ENCODE measurements at places on chromosomes 7 and 10.

GRCh38 chr7:106460792-106461254 lies 176.0 kb upstream of the NAMPT start:
- no peak for DNase-seq

DNA sequence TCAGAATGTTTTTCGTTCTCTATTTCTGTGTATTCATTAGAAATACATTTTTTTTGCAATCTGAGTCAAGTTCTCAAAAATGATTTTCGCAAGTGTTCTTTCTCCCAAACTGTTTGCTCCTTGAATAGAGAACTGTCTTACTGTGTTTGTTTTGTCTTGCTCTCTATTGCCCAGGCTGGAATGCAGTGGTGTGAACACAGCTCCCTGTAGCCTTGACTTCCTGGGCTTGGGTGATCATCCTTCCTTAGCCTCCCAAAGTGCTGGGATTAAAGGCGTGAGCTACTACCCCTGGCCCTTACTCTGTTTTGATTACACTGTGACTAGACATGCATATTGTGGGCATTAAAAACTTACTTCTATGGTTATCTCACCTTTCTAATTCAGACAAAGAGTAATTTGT lies 56.7 kb downstream of the LUC7L2 start:
- no peak for DNase-seq

- no peak for DNase-seq
Measured at GRCh38 chr10:97321032-97321803, 2.1 kb downstream of the FRAT1 start.

GRCh38 chr10:132946806-132947546 lies 4.6 kb upstream of the CFAP46 start:
- DNase-seq: no peak

- DNase-seq: peak; percentile 66
Measured at GRCh38 chr7:13017333-13017857, 330.0 kb downstream of the ARL4A start.

- DNase-seq: no peak
Measured at GRCh38 chr10:101832325-101832771, 11.3 kb downstream of the KCNIP2 start.

GRCh38 chr10:50421026-50421719 lies 169.9 kb upstream of the ASAH2 start:
- DNase-seq: peak; percentile 20

DNA sequence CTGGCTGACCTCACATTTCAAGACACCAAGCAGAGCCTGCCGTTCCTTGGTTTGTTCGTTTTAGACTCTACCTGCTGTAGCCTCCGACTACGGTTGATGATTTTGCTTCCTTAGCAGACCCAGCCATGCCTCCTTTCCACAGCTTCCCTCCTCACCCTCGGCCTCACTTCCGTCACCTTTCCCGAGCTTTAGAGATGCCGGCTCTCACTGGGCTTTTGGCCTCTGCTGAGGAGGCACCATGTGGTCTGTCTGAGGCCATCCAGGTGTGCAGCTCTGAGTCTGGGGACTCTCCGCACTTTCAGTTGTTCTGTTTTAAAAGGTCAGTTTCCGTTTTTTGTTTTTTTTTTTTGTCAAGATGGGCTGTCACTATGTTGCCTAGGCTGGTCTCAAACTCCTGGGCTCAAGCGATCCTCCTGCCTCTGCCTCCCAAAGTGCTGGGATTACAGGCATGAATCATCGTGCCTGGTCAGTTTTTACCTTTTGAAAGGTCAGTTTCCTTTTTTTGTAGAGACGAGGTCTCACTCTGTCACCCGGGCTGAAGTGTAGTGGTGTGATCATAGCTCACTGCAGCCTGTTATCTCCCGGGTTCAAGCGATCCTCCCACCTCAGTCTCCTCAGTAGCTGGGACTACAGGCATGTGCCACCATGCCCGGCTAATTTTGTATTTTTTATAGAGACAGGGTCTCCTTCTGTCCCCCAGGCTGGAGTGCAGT lies 11.7 kb downstream of the ORAI2 start:
- DNase-seq: no peak

DNA sequence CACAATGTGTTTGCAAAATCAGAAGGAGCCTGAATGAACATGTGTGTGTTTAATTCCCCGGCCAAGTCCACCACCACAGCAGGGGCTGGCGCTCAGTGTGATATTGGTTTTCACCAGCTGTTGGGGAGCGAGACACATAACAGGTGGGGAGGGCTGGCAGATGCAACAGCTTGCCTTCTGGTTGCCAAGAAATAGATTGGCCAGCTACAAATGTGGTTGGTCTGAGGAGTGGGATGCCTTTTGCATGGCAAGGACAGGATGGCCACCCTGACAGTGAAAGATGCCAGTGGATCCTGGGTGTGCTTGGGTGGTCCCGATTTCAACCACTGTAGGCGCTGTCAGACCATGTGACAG lies 292.5 kb upstream of the FZD8 start:
- DNase-seq: no peak

- no peak for DNase-seq
Measured at GRCh38 chr7:155645662-155646061, 1.2 kb downstream of the RBM33 start.

GRCh38 chr7:160958-161725 lies 31.2 kb upstream of the FAM20C start:
- no peak for DNase-seq

GRCh38 chr10:87869773-87870551 lies 6.5 kb downstream of the PTEN start:
- no peak for DNase-seq

- no peak for DNase-seq
Measured at GRCh38 chr7:13259930-13260329, 572.5 kb downstream of the ARL4A start.

- no peak for DNase-seq
Measured at GRCh38 chr7:29499932-29500331, 63.7 kb upstream of the PRR15 start.

DNA sequence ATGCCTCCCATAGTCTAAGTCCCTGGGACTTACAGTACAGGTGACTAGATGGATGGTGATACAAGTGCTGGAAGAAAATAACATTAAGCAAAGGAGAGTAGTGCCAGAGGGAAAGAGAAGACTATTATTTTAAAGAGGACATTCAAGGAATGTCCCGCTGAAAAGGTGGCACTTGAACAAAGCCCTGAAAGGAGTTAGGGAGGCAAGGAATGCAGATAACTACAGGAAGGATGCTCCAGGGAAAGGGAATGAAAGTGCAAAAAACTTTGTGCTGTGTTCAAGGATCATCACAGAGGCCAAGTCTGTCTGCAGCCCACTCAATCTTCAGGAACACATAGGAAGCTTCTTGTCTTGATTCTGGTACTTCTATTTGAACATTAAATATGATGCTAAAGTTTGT lies 14.9 kb downstream of the ANKMY2 start:
- DNase-seq: no peak

DNA sequence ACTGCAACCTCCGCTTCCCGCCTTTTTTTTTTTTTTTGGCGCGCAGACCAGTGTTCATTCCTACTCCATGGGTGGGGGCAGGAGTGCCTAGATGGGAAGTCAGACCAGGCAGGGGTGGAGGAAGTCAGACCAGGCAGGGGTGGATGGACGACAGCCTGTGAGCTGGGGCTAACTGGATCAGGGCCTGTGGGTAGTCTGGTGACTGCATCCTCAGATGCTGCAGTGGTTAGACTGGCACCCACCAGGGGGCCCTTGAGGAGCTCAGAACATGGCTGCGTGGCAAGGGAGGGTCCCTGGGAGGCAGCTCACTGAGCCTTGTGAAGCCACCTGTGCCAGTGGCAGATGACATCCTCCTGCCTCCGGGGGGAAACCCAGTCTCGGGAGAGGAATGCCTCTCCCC lies 35.1 kb downstream of the RCC1L start:
- DNase-seq: no peak

DNA sequence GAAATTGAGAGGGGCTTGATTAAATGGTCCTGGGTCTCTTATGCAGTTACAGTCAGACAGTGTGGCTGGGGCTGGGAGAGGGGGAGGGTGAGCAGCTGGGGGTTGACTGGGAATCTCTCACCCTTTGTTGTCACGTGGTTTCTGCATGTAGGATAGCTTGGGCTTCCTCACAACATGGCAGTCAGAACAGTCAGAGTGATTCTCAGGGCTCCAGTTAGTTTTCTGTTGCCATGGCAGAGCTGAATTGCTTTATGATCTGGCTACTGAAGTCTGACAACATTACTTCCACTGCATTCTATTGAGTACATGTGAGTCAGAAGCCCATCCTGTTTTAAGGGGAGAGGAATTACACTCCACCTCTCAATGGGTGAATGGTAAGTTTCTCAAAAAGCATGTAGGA lies 102.7 kb downstream of the WDR11 start:
- DNase-seq: no peak

GRCh38 chr7:40192036-40192435 lies 57.2 kb downstream of the SUGCT start:
- no peak for DNase-seq

DNA sequence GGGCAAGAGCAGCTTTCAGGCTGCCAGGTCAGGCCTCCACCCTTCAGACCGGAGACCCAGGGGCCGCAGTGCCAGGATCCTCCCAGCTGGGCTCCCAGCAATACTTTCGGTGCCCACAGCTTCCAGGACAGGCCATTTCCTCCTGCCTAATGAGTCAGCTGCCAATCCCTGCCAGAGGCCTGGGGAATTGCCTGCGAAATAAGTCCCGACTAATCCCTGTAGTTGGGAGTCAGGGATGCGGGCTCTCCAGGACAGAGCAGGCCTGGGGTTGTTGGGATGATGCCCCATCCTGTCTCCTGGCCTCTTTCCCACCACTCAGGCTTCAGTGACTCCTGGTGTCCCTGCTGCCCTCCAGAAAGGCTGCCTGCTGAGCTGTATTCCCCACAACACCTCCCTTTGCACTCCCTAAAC lies 143.5 kb upstream of the UNC5B start:
- DNase-seq: peak; percentile 3
